Effector memory CD8-positive, alpha-beta T cell (primary cell): ENCODE measurements at places on chromosomes 7 and 10.

DNA sequence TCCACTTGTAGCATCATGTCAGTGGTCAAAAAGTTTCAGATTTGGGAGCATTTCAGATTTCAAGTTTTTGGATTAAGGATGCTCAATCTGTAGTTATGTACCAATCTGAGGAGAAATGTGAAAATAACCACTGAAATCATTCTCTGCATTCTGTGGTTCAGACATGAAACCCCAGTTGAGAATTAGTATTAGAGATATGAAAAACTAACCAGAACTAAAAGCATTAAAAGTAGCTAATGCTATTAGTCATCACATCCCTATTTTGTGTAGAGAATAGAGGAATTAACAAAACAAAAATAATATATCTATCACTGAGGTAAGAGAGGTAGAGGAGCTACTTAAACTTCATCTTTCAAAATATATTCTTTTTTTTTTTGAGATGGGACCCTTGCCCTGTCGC, 28.0 kb downstream of the MICU1 start:
- H3K4me3 ChIP-seq = no peak overlapping the region
- H3K36me3 ChIP-seq = peaks cover 4% of the 10 kb centered on the region
- no peak overlapping the region for H3K27ac ChIP-seq
- DNase-seq = no peak
- peaks cover 15% of the 10 kb centered on the region for H3K4me1 ChIP-seq

- H3K36me3 ChIP-seq = no peaks in the 10 kb centered on the region
- DNase-seq = no peak
- H3K4me3 ChIP-seq = no peak overlapping the region
- H3K27ac ChIP-seq = no peak overlapping the region
Measured at GRCh38 chr10:77608281-77608680, 29.3 kb downstream of the KCNMA1 start.

DNA sequence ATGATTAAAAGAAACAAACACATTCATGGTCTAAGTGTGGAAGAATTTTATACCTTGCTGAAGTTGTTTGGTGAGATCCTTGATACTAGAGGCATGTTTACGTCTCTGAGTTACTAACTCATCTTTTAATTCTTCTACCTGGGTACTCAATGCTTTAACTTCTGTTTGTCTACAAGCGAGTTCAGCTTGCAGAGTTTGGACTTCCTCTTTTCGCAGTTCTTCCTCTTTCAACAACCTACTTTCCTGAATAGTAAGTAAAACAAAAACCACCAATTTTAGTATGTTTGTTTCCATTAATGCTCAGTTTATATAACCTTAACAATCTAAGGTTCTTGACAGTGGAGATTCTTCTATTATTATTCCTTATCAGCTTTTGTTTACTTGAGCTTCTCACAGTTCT, 42.9 kb downstream of the CCDC186 start:
- no peaks in the 10 kb centered on the region for H3K4me1 ChIP-seq
- no peak overlapping the region for H3K4me3 ChIP-seq
- peaks cover 87% of the 10 kb centered on the region for H3K36me3 ChIP-seq
- DNase-seq = no peak
- H3K27ac ChIP-seq = no peak overlapping the region
- H3K27me3 ChIP-seq = no peaks in the 10 kb centered on the region

GRCh38 chr10:47175181-47176123, 124.5 kb upstream of the GDF10 start:
- H3K27ac ChIP-seq = no peak overlapping the region
- no peaks in the 10 kb centered on the region for H3K36me3 ChIP-seq
- no peak overlapping the region for H3K4me3 ChIP-seq
- no peaks in the 10 kb centered on the region for H3K4me1 ChIP-seq
- no peaks in the 10 kb centered on the region for H3K27me3 ChIP-seq
- DNase-seq = no peak

DNA sequence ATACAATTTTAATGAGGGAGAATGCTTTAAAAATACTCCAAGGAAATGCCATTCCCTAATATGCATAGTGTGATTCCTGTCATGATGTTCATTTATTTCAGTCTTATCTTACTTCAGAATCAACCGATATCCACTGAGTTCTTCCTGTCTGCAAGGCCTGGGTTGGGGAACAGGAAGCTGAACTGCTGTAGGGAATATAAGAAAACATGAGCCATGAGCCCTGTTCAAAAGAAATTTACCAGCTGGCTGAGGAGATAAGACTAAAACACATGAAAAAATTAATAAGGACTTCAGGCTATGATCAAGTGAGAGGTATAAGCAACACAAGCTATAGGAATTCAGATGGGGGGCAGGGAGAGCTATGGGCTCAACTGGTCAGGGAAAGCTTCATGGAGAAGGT, 184.7 kb downstream of the PLPP4 start:
- DNase-seq = no peak
- H3K36me3 ChIP-seq = no peaks in the 10 kb centered on the region
- no peak overlapping the region for H3K4me3 ChIP-seq
- H3K4me1 ChIP-seq = no peaks in the 10 kb centered on the region
- no peak overlapping the region for H3K27ac ChIP-seq
- H3K27me3 ChIP-seq = no peaks in the 10 kb centered on the region

DNA sequence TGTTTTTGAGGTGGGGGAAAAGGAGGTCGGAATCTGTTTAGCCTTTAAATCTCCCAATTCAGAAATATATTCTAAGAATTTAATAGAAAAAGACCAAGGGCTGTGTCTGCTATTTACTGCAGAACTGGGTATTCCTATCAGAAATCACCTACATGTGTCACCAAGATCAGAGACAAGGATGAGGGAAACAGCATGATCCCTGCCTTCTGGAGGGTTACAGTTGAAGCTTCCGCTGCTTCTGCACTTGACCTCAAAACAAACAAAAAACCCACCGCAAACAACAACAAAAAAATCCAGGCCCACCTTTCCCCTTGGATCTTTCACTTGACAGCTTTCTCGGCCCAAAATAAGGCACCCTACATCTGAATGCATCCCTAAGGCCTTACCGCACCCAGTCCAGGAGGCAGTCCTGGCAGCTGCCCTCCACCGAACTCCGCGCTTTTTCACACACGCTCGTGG, 750 bp upstream of the CDK14 start:
- H3K27me3 ChIP-seq = peaks cover 43% of the 10 kb centered on the region
- peak overlapping the region; percentile 44 for H3K4me3 ChIP-seq
- H3K36me3 ChIP-seq = no peaks in the 10 kb centered on the region

GRCh38 chr7:142714375-142714774, 34.9 kb upstream of the PRSS1 start:
- peak overlapping the region; percentile 85 for H3K4me3 ChIP-seq
- DNase-seq = no peak
- no peaks in the 10 kb centered on the region for H3K36me3 ChIP-seq

- peaks cover 38% of the 10 kb centered on the region for H3K4me1 ChIP-seq
- no peak for DNase-seq
- no peak overlapping the region for H3K27ac ChIP-seq
- peaks cover 17% of the 10 kb centered on the region for H3K36me3 ChIP-seq
Measured at GRCh38 chr10:102327641-102328040, 67.9 kb upstream of the NFKB2 start.

GRCh38 chr7:74320645-74321221, 31.5 kb downstream of the CLIP2 start:
- H3K27me3 ChIP-seq = no peaks in the 10 kb centered on the region
- no peak overlapping the region for H3K4me3 ChIP-seq
- H3K4me1 ChIP-seq = no peaks in the 10 kb centered on the region
- H3K27ac ChIP-seq = peak overlapping the region; percentile 66
- H3K36me3 ChIP-seq = peaks cover 10% of the 10 kb centered on the region
- DNase-seq = no peak

DNA sequence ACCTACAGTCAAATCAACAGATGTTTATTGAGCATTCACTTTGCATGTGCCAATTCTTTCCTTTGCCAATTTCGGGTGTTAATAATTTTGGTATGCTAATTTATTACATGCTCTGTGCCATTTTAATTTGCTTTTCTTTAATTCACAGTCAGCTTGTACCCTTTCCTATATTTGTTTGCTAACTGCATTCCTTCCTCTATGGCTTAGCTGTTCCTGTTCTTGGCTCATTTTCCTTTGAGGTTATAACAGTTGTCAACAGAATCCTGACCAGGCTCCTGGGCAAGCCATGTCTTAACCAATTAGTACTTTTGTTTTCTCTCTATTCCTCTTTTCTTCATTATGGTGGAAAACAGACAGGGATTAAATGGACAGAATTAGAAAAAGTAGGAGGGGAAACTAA, 73.6 kb upstream of the RPA3 start:
- no peak for DNase-seq
- no peaks in the 10 kb centered on the region for H3K36me3 ChIP-seq
- H3K4me1 ChIP-seq = peaks cover 8% of the 10 kb centered on the region
- H3K4me3 ChIP-seq = no peak overlapping the region
- no peaks in the 10 kb centered on the region for H3K27me3 ChIP-seq

- H3K4me3 ChIP-seq = no peak overlapping the region
- H3K27me3 ChIP-seq = no peaks in the 10 kb centered on the region
- H3K36me3 ChIP-seq = peaks cover 14% of the 10 kb centered on the region
- H3K4me1 ChIP-seq = no peaks in the 10 kb centered on the region
Measured at GRCh38 chr7:64811767-64812166, 17.5 kb downstream of the ZNF138 start.

- no peaks in the 10 kb centered on the region for H3K36me3 ChIP-seq
- no peak overlapping the region for H3K4me3 ChIP-seq
- DNase-seq = no peak
Measured at GRCh38 chr7:154255324-154255723, 203.1 kb downstream of the DPP6 start.

DNA sequence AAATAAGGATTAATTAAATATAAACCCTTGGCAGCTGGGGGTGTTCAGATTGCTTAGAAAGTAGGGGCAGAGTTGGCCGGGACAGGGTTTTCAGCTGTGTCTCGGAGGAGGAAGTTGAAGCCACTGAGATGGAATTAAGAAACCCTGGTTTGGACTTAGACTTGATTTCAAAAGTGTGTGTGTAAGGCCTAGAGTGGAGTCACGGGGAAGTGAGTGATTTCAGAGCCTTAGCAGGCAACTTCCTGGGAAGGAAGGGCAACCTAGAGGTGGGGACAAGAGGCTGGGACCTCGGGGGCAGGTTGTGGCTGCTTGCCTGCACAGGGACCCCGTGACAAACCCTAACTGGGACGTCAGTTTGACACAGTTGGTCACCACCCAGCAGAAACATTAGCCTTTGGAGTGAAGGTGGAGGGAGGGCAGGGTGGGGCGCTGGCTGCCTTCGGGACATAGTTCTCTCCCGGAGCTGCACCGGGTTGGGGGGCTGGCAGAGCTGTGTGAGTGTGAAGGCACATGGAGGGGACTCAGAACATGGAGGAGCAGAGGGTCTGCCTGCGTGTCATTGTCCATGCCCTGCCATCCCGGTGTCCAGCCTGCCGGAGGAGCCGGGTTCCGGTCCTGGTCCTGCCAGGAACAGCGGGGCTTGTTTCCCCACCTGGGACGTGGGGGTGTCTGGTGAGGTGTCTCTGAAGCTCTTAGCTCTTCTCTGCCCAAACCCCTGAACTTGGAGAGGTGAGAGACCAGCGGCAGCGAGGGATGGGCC, 1.8 kb downstream of the BRI3 start:
- peak overlapping the region; percentile 83 for H3K27ac ChIP-seq
- H3K4me3 ChIP-seq = peak overlapping the region; percentile 89
- no peak for DNase-seq
- H3K36me3 ChIP-seq = peaks cover 18% of the 10 kb centered on the region
- no peaks in the 10 kb centered on the region for H3K27me3 ChIP-seq

DNA sequence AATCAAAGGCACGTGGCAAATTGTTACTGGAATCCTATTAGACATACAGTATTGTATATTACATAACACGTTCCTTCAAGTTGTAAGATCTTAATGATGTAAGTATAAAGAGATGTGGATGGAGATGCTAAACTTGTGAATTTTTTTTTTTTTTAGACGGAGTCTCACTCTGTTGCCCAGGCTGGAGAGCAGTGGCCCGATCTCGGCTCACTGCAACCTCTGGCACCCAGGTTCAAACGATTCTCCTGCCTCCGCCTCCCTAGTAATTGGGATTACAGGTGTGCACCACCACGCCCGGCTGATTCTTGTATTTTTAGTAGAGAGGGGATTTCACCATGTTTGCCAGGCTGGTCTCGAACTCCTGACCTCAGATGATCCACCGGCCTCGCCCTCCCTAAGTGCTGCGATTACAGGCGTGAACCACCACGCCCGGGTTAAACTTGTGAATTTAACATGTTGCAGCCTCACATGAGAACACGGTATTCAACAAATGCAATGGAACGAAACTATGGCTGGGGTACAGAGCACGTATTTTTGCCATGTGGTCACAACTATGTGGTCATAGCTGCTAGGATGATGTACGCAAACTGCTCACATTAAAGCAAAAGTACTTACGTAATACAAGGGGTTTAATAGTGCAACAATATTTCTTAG, 818 bp upstream of the SUPV3L1 start:
- H3K4me1 ChIP-seq = peaks cover 26% of the 10 kb centered on the region
- H3K4me3 ChIP-seq = peak overlapping the region; percentile 94
- peak overlapping the region; percentile 100 for H3K27ac ChIP-seq
- peak; percentile 69 for DNase-seq

GRCh38 chr10:36424502-36424901, 700.9 kb upstream of the ANKRD30A start:
- no peaks in the 10 kb centered on the region for H3K36me3 ChIP-seq
- no peak for DNase-seq
- no peaks in the 10 kb centered on the region for H3K27me3 ChIP-seq
- H3K27ac ChIP-seq = no peak overlapping the region
- H3K4me3 ChIP-seq = no peak overlapping the region

- no peaks in the 10 kb centered on the region for H3K27me3 ChIP-seq
- H3K36me3 ChIP-seq = peaks cover 7% of the 10 kb centered on the region
- DNase-seq = no peak
Measured at GRCh38 chr10:132774902-132775863, 10.8 kb downstream of the NKX6-2 start.

- H3K36me3 ChIP-seq = peaks cover 3% of the 10 kb centered on the region
- no peak for DNase-seq
- H3K4me1 ChIP-seq = no peaks in the 10 kb centered on the region
- no peak overlapping the region for H3K4me3 ChIP-seq
Measured at GRCh38 chr10:120765226-120765803, 85.8 kb upstream of the WDR11 start.

DNA sequence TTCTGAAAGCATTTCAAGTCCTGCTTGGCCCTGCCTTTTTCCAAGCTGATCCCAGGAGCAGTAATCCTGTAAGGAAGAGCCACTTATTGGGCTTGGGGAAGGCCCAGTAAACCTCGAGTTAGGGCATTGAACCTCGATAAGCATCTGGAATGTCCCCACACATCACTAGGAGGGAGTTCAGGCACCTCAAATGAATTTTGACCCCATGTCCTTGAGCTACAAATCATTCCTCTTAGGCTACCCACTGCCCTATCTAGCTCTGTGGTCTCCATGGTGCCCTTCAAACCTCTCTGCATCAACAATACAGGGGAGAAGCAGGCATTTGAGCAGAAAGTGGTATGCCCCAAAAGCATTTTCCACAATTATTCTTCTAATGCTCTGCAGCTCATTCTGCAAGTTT, 33.7 kb downstream of the ZNF503 start:
- no peak for DNase-seq
- H3K27me3 ChIP-seq = peaks cover 59% of the 10 kb centered on the region
- no peak overlapping the region for H3K4me3 ChIP-seq
- H3K27ac ChIP-seq = no peak overlapping the region

GRCh38 chr7:78301407-78301806, 502.8 kb downstream of the PHTF2 start:
- no peak overlapping the region for H3K27ac ChIP-seq
- no peak overlapping the region for H3K4me3 ChIP-seq
- no peaks in the 10 kb centered on the region for H3K36me3 ChIP-seq

GRCh38 chr10:69089638-69090599, 2.0 kb downstream of the SRGN start:
- peaks cover 74% of the 10 kb centered on the region for H3K36me3 ChIP-seq
- H3K4me3 ChIP-seq = peak overlapping the region; percentile 85
- H3K27me3 ChIP-seq = no peaks in the 10 kb centered on the region
- peaks cover 62% of the 10 kb centered on the region for H3K4me1 ChIP-seq
